ENCODE measurements at places on chromosomes 16 and 17. TPM values are rescaled to one million over a fixed set of nuclear protein-coding genes. Genes with fewer than 3 reads are reported as not detected.
A peak's percentile ranks its signal among the peaks of the same experiment; 100 is the strongest.

Gene C16orf78
- not detected for total RNA-seq

DNA sequence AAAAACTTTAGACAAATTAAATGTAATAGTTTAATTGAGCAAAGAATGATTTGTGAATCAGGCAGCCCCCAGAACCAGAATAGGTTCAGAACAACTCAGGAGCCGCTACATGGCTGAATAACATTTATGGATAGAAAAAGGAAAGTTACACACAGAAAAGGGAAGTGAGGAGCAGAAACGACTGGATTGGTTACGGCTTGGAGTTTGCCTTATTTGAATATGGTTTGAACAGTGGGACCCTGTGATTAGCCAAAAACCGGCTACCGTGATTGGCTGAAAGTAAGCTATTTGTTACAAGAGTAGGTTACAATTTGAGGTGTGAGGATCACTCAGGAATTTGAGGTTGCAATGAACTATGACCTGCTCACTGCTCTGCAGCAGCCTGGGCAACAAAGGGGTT is 1139.8 kb downstream of the CDH11 start:
- no peak for DNase-seq

DNA sequence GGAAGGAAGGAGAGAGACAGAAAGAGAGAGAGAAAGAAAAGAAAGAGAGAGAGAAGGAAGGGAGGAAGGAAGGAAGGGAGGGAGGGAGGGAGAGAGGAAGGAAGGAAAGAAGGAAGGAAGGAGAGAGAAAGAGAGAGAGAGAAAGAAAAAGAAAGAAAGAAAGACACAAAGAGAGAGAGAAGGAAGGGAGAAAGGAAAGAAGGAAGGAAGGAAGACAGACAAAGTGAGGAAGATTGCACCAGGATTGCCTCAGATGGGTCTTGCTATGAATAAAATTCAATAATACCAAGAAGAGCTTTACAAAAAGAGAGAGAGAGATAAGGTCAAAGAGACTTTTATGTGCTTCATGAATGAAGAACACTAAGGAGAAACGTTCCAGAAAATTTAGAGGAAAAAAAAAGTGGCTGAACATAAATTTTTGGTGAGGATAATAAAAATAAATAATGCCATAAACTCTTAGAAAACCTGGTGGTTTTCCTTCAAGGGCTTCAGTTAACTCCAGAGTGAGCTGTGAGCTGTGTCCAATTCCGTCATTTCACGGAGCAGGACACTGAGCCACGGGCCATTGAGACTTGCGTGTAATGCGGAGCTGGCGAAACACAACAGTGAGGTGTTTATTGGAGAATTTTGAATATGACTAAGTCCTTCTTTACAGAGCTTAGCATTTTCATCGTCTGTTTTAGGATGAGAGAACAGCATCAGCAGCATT is 72.7 kb upstream of the TNRC6C start:
- no peak for DNase-seq

Gene CD300E
- total RNA-seq: 0.18 TPM

Gene SLC4A1
- total RNA-seq: not detected

DNA sequence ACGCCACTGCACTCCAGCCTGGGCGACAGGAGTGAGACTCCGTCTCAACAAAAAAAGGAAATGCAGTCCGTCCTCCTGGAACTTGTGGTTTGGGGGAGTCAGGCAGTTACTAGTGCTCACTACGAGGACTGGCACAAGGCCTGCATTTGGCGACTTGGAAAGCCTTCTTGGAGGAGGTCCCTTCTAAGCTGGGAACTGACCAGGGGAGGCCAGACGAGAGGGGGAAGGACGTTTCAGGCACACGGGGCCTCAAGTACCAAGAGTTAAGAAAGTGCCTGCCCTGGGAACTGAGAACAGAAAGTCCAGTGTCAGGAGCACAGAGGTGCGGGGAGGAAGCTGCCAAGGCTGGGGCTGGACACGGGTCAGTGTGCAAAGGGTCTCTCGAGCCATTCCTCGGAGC is 89.9 kb downstream of the ABR start:
- DNase-seq: no peak

DNA sequence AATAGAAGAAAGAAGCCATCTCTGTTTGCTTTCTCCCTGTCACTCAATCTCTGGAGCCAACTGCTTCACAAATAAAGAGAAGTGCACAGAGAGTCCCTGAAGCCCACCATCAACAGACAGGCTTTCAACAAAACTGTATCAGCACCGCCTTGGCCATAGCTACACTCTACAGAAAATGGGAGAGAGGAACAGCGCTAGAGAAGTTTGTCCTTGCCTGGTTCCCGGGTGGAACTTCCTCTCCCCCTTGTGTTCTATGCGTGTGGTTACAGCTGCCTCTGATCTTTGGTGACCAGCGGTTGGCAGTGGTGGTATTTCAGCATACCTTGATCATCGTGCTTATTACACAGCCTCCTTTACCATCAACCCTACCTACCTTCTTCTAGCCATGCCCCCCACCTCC is 91.4 kb upstream of the CCL2 start:
- no peak for DNase-seq

DNA sequence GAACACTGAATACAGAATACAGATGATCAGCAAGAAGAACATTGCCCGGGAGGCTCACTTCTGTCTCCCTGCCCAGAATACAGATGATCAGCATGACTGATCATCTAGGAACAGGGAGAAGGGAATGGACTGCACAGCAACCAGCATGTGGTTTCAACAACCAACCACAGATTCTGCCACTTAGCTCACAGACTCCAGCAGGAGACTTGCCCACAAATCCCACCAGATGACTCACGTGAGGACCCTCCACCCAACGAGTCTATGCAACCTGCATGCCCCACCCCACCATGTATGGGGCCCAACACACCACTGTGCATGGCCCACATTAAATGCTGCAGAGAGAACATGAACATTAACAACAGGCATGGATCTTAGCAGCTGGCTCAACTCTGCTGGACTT is 36.1 kb upstream of the ALOX12 start:
- DNase-seq: no peak

Gene KRTAP4-1
- total RNA-seq: not detected

- no peak for DNase-seq
These were observed 88.2 kb downstream of the TBC1D16 start for GRCh38 chr17:79947351-79948031.

GRCh38 chr17:15380446-15380845 is 39.0 kb upstream of the TEKT3 start:
- DNase-seq: no peak

DNA sequence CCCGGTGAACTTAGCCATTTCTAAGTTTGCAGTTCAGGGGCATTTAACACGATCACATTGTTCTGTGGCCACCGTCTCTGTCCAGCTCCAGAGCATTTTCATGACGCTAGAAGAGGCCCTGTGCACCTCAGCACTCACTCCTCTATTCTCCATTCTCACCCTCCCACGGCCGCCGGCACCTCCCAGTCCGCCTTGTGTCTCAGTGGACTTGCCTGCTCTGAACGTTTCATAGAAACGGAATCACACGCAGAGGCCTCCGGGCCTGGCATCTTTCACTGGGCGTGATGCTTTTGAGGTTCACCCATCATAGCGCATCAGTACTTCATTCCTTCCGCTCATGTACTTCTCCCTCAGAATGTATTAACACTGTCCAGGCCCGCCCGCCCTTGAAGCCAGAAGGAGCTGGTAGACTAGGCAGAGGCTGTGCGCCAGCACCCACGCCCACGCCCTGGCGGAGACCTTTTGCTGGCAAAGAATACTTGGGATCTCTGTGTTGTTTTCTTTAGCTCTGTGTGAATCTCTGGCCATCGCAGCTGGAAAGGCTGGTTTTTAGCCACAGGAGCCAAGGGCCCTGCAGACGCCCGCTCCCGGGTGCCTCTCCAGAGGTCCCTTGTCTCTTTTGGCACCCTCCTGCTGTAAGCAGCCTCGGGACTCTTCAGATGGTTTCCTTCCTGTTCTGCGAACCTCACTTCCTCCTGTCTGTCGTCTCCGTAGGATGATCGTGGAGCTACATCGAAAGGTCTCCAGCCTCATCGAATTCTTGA is 23.4 kb upstream of the JPT2 start:
- DNase-seq: no peak

Gene CRHR1
- total RNA-seq: not detected

DNA sequence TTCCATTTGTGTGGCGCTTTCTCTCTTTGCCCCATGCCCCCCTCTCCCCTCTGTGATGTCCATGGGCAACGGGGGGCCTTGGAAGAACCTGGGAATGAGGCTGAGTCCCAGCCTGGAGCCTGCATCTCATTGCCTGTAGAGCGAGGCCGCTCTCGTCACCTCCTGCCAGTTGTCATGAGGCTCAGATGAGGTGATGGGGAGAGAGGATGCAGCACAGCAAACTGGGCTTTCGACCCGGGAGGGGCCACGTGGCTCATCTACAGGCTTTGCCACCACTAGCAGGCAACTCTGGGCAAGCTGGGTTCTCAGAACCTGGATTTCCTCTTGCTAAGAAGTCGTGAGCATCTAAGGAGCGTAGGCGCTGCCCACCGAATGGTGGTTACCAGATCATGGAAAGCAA is 31.9 kb upstream of the CREBBP start:
- DNase-seq: no peak

Gene ABCA6
- total RNA-seq: 52.1 TPM

GRCh38 chr16:67129422-67129821 is 19.7 kb downstream of the PHAF1 start:
- no peak for DNase-seq

GRCh38 chr16:371515-372301 is 1.4 kb upstream of the MRPL28 start:
- no peak for DNase-seq

Gene RASL10B
- 1.3 TPM for total RNA-seq

Gene KRTAP4-4
- not detected for total RNA-seq

Gene NPIPB9
- total RNA-seq: not detected

DNA sequence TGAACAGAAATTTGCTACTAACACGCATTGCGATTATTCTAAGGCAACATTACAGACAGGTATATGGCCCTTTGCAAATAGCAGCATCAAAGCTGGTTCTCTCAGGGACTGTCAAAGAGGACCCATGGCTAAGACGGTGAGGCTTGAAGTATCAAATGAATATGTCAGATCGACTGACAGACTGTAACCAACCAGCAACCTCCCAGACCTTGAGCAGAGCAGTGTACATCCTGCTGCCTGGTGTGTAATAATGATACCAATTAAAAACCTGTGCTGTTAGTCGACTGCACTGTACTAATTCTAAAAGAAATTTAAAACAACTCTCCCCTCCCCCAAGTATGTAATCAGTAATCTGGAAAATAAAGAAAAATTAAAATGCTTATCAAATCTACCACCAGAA is 35.9 kb upstream of the GHDC start:
- DNase-seq: no peak

- DNase-seq: no peak
These were observed 29.8 kb downstream of the NXN start for GRCh38 chr17:949623-950303.

DNA sequence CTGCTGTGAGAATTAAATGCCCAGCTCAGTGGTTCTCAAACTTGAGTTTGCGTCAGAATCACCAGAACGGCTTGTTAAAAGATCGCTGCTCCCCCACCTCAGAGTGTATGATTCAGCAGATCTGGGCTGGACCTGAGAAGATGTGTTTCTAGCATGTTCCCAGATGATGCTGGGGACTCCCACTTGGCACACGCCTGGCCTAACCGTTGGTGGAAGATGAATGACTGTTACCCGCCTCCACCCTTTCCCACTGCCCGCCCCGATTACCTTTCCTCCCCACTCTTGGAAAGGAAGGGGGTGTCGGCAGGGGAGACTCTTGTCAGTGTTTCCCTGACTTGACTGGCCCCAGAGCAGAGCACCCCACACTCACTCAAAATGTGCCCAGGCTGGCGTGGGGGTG is 29.3 kb upstream of the ABCC3 start:
- DNase-seq: no peak

GRCh38 chr16:29973384-29974246 is at the start of gene TAOK2:
Gene TAOK2 (plus strand): TSS chr16:29973868. CDS start chr16:29977773, 3,905 bp downstream.
- DNase-seq: peak; percentile 90

- DNase-seq: no peak
These were observed 6.2 kb downstream of the GINS2 start for GRCh38 chr16:85682516-85682915.

DNA sequence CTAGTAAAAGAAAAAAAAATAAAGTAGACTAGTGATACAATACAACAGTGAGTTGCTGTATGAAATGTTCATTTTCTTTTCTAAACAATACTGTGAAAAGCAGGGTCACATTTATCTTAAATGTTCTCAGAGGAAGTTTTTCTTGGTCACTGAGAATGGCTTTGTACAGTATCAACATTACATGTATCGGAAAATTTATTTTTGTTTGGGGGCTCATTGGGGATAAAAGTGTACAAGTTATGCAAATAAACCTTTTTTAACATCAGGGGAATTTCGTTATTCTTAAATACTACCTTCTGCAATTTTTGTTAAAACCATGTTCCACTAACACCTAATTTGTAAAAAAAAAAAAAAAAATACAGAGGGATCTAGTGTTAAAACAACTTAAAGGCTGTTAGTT is 8.7 kb upstream of the ZNF594 start:
- DNase-seq: no peak

GRCh38 chr17:79970576-79971068 is 65.0 kb downstream of the TBC1D16 start:
- no peak for DNase-seq

- DNase-seq: no peak
These were observed 31.9 kb downstream of the TENT4B start for GRCh38 chr16:50185005-50185505.

- no peak for DNase-seq
These were observed 23.9 kb upstream of the CLEC3A start for GRCh38 chr16:77998350-77999023.

DNA sequence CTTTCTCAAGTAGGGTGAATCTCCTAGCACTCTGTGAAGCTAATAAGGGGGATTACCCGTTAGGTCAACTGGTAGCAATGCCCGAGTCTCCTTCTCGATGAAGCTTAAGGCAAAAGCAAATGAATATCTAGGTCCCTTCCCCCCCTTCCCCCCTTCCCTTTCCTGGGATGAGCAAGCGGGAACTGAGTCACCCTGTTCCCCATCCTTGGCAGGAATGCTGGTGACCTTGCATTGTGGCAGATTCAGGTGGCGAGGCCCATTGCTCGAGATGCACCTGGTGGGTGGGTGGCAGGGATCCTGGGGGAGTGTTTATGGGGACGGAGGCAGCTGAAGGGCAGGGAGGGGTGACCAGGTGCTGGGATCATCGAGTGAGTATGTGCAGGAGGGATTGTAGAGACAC is 7.1 kb downstream of the NXPH3 start:
- DNase-seq: no peak

- no peak for DNase-seq
These were observed 84.7 kb downstream of the PLCG2 start for GRCh38 chr16:81863630-81864352.

Gene CHRNE
- 0.57 TPM for total RNA-seq

DNA sequence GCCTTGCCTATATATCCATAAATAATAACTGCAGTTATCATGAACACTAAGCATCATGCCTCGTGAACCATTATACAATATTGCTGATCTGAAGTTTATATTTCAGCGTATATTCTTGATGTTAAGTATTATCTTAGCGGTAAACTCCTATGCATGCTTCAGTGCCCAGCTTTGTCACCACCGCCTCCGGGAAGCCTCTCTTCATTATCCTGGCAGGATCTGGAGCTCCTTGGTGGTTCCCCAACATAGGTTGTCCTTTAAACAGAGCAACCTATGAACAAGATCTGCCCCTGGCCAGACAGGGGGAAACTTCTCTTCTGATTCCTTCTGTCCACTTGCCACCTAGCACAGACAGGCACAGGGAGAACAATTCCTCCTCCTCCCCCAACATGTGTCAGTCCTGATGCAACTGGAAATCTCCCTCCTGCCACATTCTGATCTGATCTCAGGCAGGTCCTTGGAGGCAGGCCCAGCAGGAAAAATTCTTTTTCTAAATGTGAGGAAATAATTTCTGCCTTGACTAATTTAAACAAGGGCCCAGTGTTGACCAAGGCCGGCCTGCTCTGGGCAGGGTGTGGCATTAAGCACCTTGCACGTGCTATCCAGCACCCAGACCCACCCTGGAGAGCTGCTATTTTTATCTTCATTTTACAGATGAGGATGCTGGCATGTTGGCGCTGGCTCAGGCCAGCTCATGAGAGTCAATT is 22.4 kb downstream of the SPNS2 start:
- DNase-seq: no peak

Measured in esophagus squamous epithelium (tissue), 5 donors.